ENCODE measurements at places on chromosomes 1 and 21.

DNA sequence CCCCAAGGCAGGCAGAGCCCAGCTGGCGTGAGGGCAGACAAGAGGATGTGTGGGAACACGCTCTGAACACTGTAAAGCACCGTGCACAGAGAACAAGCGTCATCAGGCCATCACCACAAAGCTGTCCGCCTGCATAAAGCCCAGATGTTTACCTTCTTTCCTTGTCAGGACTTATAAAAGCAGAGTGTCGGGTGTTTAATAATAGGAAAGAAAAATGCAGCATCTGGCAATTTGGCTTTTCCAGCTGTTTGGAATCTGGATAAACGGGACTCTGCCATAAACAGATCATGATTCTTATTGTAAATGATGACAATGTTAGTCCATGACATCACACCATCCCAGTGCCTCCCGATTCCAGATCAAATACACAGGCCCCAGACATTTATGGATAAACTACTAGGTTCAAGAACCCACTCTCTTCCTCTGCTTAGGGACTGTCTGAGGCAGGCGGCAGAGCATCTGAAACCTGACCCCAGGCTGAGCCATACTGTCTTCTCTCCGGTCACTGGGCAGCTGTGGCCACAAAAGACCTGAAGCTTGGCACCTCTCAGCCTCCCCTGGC lies 4.2 kb downstream of the GLIS1 start:
- DNase-seq, result no peak

DNA sequence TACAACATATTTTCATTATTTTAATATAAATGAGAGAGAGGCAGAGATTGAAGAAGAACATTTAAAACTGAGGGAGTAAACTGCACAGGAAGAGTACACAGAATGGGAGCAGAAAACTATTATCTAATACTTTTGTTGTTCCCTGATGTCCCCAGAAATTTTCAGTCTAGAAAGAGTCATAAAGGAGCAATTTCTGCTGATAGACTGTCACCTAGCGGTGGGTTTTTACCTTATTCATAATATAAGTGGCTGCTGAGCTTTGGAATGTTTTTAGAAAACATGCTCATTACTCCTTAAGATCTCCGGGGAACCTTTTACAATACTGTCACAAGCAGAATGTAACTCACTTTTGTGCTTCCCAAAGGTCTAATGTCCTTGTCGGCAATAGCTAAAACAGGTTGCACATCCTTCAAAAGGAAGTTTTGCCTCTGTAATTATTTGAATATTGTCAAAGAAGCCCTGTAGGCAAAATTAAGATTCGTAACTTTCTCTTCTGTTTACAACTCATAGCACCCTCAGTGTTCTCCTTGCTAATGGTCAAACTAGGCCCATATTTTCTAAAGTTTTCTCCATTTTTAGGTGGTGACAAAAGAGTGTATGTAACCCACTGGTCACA lies 4.9 kb upstream of the NPL start:
- peak; percentile 18 for DNase-seq

GRCh38 chr1:184387069-184387475 lies 243 bp downstream of the C1orf21 start:
- DNase-seq, result peak; percentile 20

- DNase-seq, result no peak
These were observed 32.9 kb downstream of the GADD45A start for GRCh38 chr1:67717876-67718275.

DNA sequence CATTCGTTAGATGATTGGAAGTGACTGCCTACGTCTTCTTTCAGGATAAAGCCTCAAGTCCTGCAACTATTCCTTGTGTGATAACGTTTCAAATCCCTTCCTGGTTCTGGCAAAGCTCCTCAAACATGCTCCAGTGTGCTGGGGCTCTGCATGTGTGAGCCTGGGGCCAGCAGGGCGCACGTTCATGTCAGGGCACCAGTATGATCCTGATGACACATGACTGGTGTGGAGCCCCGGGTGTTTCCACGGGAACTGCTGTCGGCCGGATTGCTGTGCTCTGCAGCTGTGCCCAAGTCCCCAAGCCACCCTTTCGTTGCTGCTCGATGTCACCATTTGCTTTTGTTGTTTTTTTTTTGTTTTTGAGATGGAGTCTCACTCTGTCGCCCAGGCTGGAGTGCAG lies 21.3 kb downstream of the KRTAP10-1 start:
- DNase-seq, result no peak

DNA sequence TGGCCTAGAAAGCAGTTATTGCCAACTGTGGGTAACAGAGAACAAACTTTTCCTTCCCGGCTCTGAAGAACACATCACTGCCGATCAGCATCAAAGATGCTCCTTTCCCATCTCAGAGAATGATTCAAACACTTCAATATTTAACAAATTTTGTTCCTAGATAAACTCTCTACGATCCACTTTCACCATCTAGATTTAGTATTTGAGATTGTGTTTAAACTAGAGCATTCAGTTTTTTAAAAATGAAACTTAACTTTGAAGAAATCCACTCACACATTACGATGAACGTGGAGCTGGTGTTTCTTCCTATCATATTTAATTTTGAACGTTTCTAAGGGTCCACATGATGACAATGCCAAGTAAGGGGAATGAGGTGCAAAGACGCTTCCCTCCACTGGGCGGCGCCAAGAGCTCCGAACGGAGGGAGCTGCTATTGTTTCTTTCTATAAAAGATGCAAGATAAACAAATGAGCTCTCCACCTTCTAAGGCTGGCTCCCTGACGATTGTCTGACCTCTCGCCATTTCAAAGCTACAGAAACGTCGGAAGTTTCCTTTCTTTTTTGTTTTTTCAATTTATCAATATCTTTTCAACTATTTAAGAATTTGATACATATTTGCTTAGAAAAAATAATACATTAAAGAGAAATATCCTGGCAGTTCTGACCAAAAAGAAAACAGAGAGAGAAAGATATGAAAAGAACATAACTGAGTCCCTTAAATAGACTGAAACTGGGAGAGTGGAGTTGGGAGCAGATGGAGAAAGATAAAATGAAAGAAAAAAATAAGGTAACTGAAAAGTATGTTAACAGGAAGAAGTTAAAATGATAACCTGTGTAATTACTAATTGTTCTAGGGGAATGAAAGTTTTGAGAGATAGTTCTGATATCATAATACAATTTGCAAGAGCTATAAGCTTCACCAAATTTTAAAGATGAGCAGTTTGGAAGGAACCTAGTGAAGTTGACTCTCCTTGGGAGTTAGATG lies 4.4 kb upstream of the BARHL2 start:
- no peak for DNase-seq

GRCh38 chr1:172960019-172960418 lies 90.7 kb downstream of the TNFSF18 start:
- DNase-seq, result no peak

- no peak for DNase-seq
These were observed 595.0 kb downstream of the NEGR1 start for GRCh38 chr1:71687376-71687775.

DNA sequence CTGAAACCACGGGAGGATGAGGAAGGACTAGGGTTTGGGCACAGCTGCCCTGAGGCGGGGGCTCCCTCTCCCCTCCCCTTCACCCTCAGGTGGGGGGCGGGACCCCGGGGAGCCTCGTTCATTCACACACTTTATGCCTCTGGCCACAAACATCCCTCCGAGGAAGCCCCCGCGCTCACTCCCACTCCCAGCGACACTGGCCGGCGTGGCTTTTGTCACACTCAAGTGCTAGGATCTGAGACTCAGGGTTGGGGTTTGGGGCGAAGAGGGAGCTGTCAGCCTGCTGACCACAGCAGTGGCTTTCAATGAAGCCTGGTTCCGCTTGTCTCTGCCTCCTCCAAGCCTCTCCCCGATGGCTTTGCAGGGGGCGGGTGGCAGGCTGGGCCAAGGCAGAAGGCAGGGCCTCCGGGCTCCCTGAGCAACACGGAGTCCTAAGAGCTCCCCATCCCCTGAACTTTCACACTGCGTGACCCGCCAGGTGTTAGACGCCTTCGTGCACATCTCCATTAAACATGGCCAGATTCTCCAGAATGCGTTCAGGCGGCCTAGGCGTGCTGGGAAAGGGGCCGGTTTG lies 178.1 kb downstream of the NPHP4 start:
- DNase-seq, result no peak

- DNase-seq, result no peak
These were observed 106.5 kb downstream of the SLC16A1 start for GRCh38 chr1:112849425-112850033.

GRCh38 chr1:178220094-178220493 lies 126.2 kb downstream of the RASAL2 start:
- DNase-seq, result no peak

- DNase-seq, result no peak
These were observed 313.9 kb upstream of the USP24 start for GRCh38 chr1:55529017-55529416.

Data from naive thymus-derived CD4-positive, alpha-beta T cell (primary cell).